ENCODE measurements at places on chromosomes 3 and 15.

- no peak for DNase-seq
These were observed 78.5 kb downstream of the TRAK1 start for GRCh38 chr3:42169579-42170120.

- no peak for DNase-seq
These were observed 26.0 kb downstream of the TARS3 start for GRCh38 chr15:101698314-101698713.

- DNase-seq = no peak
These were observed 645.6 kb upstream of the CBLB start for GRCh38 chr3:106514431-106514830.

DNA sequence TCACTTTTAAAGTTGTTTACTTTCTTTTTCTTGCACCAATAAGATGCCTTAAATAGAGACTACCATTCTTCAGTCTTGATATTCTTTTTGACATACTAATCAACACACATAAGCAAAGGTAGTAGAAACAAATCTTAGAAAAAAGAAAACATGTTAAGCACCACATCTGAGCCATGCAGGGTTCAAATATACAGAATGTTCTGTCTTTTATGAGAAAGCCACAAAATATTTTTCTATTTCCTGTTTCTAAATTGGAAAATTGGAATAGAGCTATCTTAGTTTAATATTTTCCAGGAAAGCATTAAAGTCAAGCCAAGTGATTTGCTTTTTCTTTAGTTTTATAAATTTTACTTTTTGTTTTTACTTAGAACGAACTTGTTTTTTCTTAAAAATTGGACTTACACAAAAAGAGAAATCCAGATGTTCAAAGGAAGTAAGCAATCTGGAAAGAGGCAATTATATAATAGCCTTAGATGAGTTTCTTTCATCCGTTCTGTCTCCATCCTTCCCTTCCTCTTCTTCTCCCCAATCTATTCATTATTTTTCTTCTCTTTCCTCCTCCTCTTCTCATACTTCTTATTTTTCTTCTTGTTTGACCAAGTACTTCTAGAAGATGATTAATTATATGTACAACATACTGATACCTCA is 731.7 kb downstream of the SQOR start:
- no peak for DNase-seq

GRCh38 chr3:7188551-7188950 is 327.6 kb downstream of the GRM7 start:
- no peak for DNase-seq

- DNase-seq = no peak
These were observed 33.3 kb downstream of the PEAK1 start for GRCh38 chr15:77386626-77387025.

DNA sequence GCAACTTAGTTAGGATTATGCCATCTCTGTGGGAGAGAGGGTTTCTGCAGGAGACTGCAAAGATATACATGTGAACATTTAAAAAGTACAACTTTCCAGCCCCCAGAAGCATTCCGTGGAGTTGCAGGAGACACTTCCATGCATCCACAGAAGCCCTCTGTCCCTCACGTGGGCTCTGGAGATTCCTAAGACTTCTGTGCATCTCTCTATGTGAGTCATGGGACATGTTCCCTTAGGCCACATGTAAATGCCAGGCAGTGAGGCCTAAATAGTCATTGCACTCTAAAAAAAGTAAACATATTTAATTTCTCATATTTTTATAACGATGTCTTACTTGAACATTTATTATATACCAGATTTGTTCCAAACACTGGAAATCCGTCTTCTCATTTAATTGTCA is 126.5 kb upstream of the ROPN1 start:
- no peak for DNase-seq

GRCh38 chr3:13543253-13543652 is 5.7 kb upstream of the FBLN2 start:
- no peak for DNase-seq

GRCh38 chr3:144097163-144097562 is 125.5 kb downstream of the DIPK2A start:
- DNase-seq = no peak

DNA sequence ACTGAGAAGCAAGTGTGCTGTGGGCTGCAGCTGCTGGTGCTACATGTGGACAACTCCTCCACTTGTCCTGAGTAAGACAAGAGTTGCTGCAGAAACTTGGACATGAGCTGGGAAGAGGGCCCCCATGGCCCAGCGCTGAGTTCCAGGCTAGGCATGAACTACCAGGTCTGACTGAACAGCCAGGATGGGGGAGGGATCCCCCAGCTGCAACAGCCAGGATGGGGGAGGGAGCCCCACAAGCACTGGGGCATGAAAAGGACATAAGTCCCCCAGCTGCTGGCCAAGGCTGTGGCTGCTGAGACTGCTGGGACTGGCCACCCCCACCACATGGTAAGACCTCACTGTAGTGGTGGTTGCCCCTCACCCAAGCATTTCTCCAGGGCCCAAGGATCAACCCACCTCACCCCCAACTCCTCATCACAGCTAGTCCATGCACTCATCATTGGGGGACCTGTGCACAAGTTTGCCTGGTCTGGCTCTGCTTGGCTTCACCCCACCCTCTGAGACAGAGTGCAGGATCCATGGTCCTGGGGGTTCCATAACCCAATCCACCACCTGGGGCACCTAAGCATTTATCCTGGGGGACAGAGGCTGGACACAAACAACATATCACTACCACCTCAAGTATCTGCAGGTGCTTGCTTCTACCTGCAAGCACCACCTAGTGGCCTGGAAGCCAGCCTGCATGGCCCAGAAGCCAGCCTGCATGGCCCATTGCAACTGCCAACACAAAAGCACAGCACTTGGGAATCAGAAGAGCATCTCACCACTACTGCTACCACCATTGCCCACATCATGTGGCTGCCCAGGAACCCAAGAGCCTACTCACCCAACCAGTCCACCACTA is 84.5 kb upstream of the STT3B start:
- no peak for DNase-seq

DNA sequence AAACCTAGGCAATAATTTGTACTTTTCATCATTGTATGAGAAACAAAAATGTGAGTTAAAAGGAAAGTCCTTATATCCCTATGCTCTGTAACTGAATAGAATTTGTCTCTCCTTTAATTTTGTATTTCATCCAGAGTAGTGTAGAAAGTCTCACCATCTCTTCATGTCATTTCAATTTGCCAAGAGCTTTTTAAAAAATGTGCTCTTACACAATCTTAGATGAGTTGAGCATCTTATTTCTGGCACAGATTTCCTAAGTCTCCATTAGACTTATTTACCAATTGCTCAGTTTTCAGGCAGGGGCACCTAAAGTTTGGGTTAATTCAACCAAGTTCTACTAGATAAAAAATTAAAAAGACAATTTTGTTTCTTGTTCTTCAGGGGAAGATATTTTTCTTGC is 201.5 kb upstream of the RBMS3 start:
- no peak for DNase-seq

- no peak for DNase-seq
These were observed 27.0 kb downstream of the OPA1 start for GRCh38 chr3:193620057-193620456.

DNA sequence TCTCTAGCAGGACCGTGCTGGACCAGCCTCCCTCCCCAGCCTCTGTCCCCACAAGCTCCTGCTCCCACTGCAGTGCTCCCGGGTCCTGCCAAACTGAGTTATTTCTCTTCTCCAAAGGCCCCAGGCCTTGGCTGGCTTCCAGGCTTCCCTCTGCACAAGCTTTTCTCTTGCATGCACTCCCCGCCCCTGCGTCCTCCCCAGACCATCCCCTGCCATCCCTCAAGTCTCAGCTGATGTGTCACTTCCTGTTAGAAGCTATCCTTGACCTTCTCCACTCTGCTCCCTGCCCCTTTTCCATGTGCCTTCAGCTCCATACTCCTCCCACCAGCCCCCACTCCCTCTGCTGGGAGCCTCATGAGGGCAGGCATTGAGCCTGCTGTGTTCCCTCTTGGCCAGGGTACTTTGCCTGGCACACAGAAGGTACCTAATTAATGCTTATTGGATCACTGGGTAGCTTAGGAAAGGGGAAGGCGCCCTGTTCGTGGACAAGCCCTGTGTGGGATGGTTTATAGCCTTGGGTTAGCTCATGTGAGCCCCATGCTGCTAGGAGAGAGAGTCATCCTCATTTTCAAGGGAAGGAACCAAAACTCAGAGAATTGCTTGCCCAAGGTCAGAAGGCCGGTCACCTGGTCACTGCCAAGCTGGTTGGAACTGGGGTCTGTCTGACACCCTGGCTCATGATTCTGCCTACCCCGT is 56.4 kb downstream of the FEM1B start:
- no peak for DNase-seq

DNA sequence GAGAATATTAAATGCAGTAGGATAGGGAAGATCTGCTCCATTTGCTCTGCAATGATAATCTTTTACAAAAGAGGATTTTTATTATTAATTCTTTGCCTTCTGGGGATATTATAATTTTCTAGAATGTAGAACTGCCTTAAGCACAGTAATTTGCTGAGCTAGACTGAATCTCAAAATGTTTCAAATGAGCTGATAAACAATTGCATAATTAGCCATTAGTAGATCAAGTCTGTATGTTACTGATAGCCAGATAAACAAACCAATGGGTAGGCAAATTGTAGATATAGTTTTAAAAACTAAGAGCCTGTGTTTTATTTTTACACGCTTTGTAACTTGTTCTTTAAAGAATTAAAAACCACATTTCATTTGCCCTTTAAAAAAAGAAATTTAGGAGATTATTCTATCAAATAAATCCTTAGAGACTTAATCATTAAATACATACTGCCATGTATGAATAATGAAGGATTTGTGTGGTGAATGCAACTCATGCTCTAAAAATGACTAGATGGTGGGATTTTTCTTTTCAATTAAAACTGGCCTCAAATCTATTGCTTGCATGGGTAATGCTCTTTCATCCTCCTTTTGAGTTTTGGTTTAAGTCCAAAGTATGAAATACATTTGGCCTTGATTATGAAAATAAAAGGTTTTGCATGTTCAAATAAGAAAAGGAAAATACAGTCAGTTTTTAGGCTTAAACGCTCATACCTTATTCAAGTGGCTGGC is 32.6 kb upstream of the NANOGP8 start:
- DNase-seq = no peak

DNA sequence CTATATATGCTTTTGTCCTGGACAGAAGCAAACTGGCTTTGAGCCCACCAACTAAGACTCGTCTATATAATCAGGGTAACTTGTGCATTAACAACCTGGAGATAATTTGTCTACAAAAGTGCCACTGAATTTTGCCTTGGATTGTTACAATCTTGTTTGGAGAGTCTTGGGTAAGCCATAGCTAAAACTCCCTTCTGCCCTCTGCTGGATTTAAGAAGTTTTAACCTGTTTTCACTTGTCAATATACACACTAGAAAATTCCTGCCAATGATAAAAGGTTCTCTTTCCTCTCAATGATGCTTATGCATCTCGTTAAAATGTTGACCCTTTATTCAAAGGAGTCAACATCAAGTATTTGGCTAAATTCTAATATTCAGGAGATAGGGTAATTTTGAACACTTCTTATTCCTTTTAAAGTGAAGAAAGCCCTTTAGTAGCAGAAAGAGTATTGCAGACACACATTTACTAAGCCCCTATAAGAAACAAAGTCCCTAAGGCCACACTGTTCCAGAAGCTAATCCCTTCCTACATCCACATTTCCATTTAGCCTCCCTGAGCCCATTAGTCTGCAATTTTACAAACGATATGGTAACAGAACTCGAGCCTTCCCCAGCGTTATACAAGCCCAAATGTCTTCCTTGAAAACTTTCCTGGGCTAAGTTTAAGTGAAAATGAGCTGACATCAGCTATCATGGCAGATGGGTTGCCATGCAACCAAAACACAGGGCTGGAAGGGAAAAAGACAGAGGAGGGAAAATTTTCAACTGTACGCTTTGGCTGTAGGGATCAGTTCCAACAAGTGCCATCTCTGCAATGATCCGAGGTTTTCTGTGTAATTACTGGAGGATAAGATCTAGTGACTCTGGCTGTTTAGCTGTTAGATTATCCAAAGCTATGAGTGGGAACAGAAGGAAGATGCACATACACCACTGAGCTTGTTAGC is 75.9 kb upstream of the FGF12 start:
- no peak for DNase-seq

- DNase-seq = no peak
These were observed 32.2 kb upstream of the SNRK start for GRCh38 chr3:43254125-43254524.

DNA sequence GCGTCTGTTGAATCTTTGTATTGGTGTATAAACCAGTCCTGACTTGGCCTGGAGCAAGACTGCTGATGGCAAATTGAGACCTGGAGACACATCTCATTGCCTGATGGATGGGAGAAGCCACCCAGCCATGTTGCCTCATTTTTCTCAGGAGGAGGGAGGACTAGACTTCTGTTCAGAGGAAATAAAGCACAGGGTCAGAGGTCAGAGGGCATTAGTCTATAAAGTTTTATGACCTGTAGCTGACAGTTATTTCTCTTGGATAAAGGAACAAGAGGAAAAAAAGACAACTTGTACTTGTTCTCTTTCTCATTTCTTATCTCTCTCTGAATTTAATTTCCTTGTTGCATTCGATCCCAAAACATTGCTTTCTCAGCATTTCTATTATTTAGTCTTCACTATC is 775.9 kb downstream of the SQOR start:
- no peak for DNase-seq

GRCh38 chr3:185657691-185658503 is 71.8 kb downstream of the SENP2 start:
- DNase-seq = no peak

- DNase-seq = no peak
These were observed 69.4 kb downstream of the MME start for GRCh38 chr3:155149494-155149893.

- DNase-seq = no peak
These were observed 8.0 kb downstream of the FAM174B start for GRCh38 chr15:92647467-92648163.
